IMR-90 (cell line): ENCODE measurements at places on chromosomes 2 and 18. TPM values are rescaled to one million over a fixed set of nuclear protein-coding genes. Genes with fewer than 3 reads are reported as not detected.
A peak's percentile ranks its signal among the peaks of the same experiment; 100 is the strongest.

DNA sequence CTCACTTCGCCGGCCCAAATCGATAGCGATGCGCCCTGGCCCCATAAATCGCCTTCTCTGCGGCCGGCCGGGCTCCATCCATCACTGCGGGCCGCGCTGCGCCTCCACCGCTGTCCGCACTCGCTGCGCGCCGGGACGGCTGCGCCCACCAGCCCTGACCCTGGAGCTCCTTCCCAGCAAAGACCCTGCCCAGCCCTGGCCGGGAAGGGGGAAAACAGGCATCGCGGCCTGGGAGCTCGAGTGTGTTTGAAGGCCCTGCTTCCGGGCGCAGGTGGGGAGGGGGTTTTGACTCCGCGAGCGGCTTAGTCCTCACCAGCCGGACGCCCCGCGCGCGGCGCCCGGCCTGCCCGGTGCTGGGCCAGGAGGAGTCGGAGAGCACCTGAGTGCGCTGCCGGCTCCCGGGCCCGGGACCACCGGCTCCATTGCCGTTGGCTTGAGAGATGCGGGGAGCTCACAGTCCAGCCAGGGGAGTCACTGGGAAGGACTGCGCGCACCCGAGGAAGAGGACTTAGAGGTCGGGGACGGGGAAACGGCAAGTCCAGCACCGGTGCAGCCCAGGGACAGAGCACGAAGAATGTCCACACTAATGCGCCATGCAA is 1.1 kb downstream of the PAX8 start:
- no peak for DNase-seq

- no peak for DNase-seq
These were observed 185.4 kb downstream of the LDLRAD4 start for GRCh38 chr18:13403786-13404549.

DNA sequence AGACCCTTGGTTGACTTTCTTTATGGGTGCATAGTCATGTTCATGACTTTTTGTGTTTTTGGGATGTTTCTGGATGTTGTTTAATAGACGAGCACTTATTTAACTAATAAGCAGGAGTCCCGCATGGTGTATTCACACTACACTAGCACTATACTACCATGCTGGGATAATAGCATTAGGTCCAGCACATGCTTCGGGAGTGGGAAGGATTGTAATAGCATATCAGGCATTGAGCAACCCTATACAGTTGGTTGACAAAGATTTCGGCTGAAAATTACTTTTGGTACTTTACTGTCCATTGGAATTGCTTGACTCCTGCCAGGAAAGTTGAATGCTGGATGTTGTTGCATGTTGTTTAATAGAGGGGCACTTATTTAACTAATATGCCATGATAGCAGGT is 2.8 kb downstream of the SH3RF3 start:
- DNase-seq, result no peak

DNA sequence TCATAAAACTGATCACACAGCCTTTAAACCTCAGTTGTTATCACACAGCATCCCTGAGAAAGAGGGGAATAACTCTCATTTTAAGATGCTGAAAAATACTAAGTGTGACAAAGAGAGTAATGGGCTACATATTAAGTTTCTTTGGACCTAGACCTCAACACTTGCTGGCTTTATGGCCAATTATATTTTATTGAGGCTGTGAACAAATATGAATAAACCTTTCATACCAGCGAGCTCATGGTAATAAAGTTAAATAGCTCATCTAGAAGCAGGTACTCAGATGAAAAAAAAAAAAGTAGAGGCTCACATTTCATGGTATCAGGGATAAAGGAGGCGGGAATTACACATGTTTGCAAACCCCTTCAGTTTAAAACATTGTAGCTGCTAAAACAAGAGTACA is 75.7 kb downstream of the DOCK10 start:
- no peak for DNase-seq

GRCh38 chr2:73984922-73985307 is 205 bp downstream of the TET3 start:
- no peak for DNase-seq

GRCh38 chr2:73823916-73824523 is 4.7 kb upstream of the STAMBP start:
- DNase-seq, result peak; percentile 91

DNA sequence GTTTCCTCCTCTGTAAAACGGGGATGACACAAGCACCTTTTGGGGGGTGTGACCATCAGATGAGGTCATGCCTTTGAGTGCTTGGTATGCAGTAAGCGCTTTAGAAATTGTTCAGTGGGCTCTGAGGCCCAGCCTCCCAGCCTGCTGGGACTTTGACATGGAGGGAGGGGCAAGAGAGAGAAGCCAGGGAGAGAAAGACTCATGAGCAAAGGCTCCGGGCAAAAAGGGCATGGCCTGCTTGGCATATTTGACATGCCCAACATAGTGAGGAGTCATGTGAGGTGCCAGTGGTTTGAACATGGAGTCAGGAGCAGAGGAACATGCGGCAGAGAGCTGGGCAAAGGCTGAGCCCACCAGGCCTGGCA is 14.0 kb downstream of the TNS1 start:
- no peak for DNase-seq

- DNase-seq, result no peak
These were observed 72.5 kb downstream of the MTCL1 start for GRCh38 chr18:8777846-8778245.

- DNase-seq, result peak; percentile 87
These were observed 129.6 kb upstream of the SLC1A4 start for GRCh38 chr2:64859312-64860212.

DNA sequence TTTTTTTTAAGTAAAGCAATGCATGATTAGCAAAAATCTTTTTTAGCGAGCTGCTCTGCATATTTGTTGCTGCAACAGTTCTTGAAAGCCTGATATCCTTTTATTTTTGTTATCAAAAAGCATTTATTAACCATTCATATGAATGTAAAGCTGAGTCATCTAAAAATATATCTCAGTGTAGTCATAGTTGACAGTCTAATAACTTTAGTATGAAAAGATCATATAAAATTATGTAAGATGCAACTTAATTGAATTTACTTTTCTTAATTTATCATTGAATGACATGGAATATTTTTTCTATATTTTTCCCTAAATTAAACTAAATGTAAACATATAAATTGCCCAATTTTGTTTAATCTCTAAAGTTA is 8.5 kb downstream of the UGP2 start:
- no peak for DNase-seq

- DNase-seq, result no peak
These were observed 10.1 kb upstream of the TYMS start for GRCh38 chr18:647304-647703.

- DNase-seq, result no peak
These were observed at the start of gene YES1 for GRCh38 chr18:811892-812375. TSS of gene YES1 (minus strand) at chr18:812242. CDS start at chr18:756827, 55,415 bp downstream.

- DNase-seq, result no peak
These were observed 37.5 kb downstream of the SNED1 start for GRCh38 chr2:241035818-241036396.

DNA sequence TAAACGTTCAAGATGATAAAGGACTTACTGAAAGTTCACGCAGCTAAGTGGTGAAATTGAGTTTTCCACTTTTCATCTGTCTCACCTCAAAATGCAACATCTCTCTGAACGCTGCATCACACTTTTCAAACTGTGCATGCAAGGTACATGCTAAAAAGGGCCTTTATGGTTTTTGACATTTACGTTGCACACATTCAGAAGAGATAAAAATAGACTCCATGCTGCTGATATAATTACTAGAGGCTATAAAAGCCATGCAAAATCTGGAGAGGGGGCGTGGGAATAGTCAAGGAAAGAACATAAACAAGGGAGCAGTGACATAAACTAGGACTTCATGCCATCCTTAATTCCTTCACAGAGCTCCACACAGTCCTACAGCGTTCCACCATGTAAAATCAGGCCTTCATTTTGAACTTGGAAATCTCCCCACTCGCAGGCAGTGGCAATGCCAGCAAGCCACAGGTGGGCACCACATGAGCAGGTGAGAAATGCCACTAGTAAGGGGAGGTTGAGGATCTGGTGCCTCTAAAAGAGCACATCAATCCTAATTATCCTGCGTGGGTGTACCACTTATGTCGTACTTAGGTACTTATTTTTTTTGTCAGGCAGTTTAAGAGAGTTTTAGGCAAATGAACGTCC is 71.4 kb downstream of the ZEB2 start:
- no peak for DNase-seq

DNA sequence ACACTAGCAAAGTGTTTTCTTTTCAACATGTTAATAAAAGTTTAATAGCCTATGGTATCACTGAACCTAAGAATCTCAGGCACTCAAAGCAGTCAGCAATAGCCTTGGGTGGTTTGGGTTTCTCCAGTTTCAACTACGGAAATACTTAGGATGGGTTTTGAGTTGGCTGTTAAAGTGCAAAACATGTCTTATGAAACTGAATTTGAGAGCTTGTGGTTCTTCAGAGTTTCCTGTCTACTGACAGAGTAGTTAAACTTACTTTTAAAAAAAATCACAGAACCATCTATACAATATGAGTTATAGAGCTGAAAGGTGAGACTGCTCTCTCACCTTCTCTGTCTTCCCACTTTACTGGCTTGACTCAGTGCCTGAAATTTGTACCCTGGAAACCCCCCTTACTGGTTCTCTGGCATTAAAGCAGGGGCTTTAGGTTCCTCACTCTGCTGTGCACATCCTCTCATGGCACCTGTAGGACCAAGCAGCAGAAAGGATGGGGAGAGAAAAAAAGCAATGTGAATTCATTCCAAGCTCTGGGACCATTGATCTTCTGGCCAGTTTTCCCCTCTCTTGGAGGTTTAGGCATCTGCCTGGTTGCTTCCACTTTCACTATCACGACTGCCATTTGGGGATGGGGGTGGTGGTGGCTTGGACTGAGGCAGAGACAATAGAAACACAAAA is 18.1 kb downstream of the CCDC141 start:
- DNase-seq, result peak; percentile 1

The LYG2 gene
- total RNA-seq, result not detected in 2 replicates

The ARHGEF33 gene
- total RNA-seq, result 0.18 and 0.28 TPM in 2 replicates

The CCDC74A gene
- total RNA-seq, result 3.1 and 3.8 TPM in 2 replicates

The SKOR2 gene
- not detected in 2 replicates for total RNA-seq

The AGXT gene
- not detected in 2 replicates for total RNA-seq

The M1AP gene
- not detected in 2 replicates for total RNA-seq

The LRRC30 gene
- total RNA-seq, result not detected in 2 replicates

The ZNF513 gene
- total RNA-seq, result 3.1 and 3.4 TPM in 2 replicates

The MAP3K19 gene
- total RNA-seq, result not detected in 2 replicates

The THSD7B gene
- not detected in 2 replicates for total RNA-seq

The ZC3H6 gene
- 2.0 and 2.2 TPM in 2 replicates for total RNA-seq

The ST3GAL5 gene
- total RNA-seq, result 16.8 and 18.6 TPM in 2 replicates
